NCI-H187 treated with DMSO at 0.1 percent for 48 hours (cell line): ENCODE measurements at places on chromosomes 2 and 18.

GRCh38 chr2:168005586-168005985, 241.8 kb downstream of the STK39 start:
- DNase-seq: no peak

DNA sequence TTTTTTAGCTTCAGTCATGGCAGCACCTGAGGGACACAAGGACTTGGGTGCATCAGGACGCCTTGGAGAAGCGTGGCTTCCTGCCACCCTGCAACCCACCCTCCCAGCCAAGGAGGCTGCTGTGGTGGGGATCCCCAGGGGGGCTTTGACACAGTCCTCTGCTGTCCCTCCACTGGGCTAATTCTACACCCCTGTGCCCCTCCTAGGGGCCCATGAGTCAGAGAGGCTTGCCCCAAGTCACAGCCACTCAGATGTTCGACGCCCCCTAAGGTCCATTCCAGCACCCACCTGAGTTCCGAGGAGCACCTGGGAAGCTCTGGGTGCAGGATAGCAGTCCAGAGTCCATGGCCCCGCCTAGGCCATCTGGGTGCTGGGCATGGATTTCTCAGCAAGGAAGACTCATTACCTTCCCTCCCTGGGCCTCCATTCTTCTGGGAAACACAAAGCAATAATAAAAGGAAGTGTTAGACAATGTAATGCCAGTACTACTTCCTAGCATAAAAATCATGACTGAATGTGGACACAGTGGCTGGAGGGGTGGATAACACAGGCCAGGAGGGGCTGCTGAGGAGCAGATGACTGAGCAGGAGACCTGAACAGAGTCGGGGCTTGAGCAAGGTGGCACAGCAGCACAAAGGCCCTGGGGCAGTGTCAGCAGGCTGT, 3.7 kb downstream of the ALPG start:
- DNase-seq: no peak

DNA sequence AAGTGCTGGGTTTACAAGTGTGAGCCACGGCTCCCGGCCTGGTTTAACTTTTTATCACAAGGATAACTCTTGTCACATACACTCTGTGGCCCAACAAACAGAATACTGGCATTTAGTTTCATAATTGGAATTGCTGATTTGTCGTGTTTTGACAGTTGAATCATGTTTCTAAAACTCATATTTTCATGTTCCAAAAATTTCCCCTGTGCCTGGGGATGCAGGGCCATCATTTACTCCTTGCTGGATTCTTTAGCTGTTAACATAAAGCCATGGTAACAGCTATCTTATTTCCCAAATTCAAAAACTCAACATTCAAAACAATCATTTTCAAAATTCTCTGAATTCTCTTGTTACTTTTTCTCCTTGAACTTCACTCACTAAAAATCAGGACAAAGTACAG, 16.5 kb upstream of the ATG16L1 start:
- DNase-seq: no peak

GRCh38 chr2:74694281-74694680, 40.2 kb downstream of the SEMA4F start:
- DNase-seq: no peak

DNA sequence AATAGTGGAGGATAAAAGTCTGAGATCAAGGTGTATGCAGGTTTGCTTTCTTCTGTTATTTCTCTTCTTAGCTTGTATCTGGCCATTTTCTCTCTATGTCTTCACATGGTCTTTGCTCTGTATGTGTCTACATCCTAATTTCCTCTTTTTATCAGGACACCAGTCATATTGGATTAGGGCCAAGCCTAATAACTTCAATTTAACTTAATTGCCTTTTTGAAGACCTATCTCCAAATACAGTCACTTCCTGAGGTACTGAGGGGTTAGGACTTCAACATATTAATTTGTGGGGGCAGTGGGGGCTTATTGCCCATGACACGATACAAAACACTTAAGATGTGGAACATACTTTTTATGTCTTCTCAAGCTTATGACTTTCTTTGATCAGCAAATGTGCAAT, 632.9 kb upstream of the CELF4 start:
- no peak for DNase-seq

DNA sequence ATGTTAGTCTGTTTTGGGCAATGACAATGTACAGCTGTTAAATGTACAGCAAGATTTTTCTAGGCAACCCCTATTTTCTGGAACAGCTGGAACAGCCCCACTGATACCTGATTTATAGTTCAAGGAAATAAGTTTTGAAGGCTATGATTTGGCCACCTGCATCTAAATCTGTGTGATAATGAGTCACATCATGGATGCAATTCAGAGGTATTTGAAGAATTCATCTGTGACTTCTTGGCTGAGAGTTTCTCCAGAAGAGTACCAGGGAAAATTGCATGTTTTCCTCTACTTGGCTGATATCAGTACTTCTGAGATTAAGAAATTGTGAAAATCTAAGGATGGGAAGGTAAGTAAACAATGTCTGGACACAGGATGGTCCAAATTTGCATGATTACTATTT, 40.7 kb upstream of the NT5C1B start:
- DNase-seq: no peak

- no peak for DNase-seq
Observed at GRCh38 chr2:224837558-224837957, 121.4 kb upstream of the CCDC195 start.

GRCh38 chr2:439077-439476, 151.2 kb upstream of the ALKAL2 start:
- no peak for DNase-seq

DNA sequence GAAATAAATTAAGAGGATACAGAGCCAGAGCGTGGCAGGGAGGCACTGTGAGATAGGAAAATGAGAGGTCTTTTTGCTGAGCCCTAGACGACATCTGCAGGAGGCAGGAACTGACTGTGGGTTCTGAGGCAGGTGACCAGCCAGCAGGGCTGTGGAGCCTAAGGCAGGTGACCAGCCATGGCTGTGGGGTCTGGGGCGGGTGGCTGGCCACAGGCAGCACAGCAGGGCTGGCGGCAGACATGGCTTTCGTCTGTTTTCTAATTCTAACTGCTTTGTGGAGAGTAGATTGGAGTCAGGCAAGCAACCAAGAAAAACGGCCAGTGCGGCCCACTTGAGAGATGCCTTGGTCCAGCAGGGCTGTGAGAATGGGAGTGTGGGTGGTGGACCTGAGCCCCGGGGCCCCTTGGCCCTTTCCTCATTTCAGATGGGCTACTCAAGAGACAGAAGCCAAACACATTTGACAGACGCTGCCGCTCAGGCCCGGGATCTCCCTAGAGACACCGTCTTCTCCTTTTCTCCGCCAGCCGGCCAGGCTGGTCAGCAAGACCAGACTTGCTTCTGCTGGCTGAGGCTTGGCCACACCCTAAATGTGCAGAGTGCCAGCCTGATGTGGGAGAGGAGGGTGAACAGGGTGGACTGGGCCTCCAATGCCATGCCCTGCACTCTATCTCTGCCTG, 19.7 kb upstream of the GNAL start:
- DNase-seq: no peak

GRCh38 chr2:69769272-69769671, 27.3 kb downstream of the ANXA4 start:
- no peak for DNase-seq

- DNase-seq: no peak
Observed at GRCh38 chr2:121902616-121903015, 147.2 kb downstream of the TSN start.

- DNase-seq: no peak
Observed at GRCh38 chr2:134527381-134527780, 191.4 kb downstream of the TMEM163 start.

DNA sequence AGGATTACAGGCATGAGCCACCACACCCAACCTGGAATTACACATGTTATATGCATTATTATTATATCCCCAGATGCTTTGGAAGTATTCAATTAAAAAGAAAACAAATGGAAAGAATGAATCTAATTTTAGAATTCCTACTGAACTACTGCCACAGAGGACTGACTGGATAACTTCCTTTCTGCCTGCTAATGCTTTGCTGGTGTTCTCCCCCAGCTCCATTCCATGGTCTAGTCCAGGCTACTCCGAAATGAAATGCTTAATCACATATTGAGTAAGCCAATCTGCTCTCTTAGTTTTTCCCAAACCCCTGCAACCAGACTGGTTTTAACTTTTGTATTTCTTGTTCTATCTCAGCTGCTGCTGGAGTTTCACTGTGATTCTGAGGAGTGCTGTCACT, 519.1 kb downstream of the SOX11 start:
- no peak for DNase-seq

- DNase-seq: no peak
Observed at GRCh38 chr2:19829672-19830071, 72.1 kb downstream of the TTC32 start.

GRCh38 chr2:207993151-207993763, 32.1 kb downstream of the PLEKHM3 start:
- DNase-seq: no peak

- DNase-seq: no peak
Observed at GRCh38 chr2:37866171-37866934, 58.7 kb upstream of the RMDN2 start.

DNA sequence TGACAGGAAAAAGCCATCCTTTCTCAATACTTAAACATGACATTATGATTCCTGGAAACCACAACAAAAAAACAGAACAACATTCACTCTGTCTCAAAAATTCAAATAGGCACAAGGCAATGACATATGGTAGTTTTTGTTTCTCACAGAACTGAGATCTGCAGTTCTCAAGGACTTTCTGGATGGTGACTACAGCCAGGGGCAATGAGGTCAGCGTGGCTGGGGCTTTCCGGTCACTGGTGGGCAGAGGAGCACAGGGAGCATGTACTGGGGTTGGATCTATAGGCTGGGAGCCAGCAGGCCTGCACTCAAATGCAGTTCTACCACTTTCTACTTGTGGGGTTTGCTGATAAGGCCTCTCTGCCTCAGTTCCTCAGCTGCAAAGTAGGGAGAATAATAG, 72.0 kb downstream of the CTAGE1 start:
- DNase-seq: no peak

DNA sequence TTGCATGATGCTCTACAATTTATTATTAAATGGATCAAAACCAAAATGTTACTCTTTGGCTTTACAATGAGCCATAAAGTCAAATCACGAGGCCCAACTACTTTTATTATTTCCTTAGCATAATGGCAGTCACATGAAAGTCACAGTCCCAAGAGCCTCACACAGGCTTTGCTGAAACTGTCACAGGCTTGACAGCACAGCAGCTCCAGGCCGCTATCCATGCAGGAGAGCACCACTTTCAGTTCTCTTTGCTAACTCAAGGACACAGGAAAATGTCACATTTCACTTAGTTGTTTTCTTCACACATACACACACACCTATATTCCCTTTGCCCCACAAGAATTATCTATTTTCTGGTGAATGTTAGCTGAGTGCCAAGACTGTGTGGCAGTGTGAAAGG, 11.1 kb upstream of the MSGN1 start:
- no peak for DNase-seq

DNA sequence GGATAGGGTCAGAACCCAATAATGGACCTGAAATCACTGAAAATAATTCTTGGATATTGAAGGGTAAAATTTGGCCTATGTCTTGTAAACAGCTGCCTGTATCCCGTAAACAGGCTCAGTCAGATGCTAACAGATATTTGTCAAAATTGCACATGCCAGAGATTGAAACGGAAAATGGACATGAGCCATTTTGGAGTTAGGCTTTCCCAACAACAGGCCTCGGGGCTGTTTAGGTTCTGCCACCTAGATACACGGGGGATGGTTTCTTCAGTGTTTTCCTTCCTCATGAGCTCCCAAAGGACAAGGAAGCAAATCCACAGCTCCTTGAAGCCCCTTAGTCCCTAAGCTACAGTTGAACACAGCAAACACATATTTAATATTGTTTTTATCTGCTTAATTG, 204.2 kb upstream of the FOSL2 start:
- no peak for DNase-seq
